NCI-H2081 (cell line): ENCODE measurements at places on chromosomes 4 and X.
A peak's percentile ranks its signal among the peaks of the same experiment; 100 is the strongest.

DNA sequence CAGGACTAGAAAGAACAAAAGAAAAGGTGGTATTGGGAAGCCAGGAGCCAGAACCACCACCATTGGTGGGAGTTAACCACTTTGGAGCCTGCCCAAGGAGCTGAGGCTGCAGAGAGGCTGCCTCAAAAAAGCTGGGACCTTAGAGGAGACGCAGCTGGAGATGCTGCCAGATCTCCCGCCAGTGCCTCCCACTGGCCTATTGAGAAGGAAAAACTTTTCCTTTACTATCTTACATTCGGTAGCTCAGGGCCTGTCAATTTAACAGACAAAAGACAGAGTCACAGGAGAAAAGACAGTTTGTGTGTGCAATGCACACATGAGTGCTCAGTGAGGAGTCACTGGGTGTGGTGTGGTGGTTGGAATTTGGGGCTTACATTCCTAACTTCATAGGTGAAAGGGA lies 52.4 kb upstream of the HPSE start:
- DNase-seq, result no peak

DNA sequence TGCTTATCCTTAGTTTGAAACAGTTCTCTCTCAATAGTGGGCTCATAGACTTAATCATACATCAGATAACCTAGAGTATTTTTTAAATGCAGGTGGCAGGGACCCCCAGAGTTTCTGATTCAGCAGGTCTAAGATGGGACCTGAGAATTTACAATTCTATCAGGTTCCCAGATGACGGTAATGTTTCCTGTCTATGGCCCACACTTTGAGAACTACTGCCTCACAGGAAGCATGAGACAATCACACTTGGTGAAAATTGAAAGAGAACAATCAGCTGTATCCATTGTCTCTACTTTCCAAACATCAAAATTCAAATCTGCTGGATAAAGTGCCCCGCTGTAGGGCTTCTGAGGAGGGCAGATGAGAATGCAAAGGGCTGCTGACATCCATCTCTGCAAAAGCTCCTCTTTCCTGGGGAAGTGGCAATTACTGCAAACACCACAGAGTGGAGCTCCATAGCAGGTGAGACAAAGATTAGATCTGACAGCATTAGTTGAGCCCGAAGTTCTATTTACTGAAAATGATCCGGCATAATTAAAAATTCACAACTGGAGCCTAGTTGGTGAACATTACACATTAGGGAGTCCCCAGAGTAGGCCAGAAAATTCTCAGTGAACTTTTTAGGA lies 187.8 kb upstream of the MBNL3 start:
- peak; percentile 30 for DNase-seq

GRCh38 chr4:70511365-70511764 lies 7.0 kb upstream of the AMTN start:
- no peak for DNase-seq

DNA sequence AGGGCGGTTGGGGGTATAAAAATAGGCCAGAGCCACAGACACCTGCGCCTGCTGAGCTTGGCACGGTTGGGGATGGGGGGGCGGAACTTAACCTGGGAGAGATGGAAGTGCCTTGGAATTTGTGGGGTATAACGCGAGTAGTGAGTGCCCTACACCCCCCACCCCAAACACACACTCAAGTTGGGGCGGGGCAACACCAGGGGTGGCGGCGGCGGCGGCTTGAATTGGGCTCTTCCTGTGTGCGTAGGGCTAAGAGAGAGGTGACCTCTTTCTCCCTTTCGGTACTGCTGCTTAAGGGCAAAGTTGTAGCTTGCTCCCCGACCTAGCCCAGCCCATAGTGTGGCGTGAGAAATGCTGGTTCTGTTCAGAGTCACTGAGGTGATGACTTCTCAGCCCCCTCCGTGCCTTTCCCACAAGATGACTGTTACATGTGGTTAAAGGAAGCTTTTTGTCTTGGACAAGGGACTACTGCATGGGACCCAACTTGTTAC lies 839 bp downstream of the STK26 start:
- peak; percentile 69 for DNase-seq

- no peak for DNase-seq
These were observed 22.9 kb downstream of the ATP5ME start for GRCh38 chr4:650951-651883.

DNA sequence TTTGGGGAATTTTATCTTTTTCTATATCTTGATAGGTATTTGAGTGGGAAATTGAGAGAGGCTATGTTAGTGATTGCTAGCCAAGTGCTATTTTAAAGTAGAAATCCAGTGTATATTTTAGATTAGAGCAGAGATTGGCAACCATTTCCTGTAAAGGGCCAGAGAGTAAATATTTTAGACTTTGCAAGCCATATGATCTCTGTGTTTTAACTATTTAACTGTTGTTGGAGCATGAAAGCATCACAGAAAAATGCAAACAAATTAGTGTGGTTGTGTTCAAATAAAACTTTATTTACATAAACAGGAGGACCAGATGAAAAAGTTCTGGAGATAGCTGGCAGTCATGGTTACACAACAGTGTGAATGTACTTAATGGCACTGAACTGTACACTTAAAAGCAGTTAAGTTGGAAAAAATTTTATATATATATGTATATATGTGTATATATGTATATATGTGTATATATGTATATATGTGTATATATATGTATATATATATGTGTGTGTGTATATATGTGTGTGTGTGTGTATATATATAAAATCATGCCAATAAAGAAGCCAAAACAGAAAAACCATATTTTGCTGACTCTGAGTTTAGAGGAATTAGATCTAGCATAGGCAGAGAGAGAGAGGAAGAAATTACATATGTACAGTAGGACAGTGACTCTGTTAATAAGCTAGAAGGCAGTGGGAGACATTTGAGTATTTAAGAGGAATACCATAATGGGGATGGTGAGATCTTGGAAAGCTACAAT lies 83.4 kb downstream of the TMEM164 start:
- DNase-seq, result peak; percentile 50
